ENCODE measurements at places on chromosomes 16 and 17. TPM values are rescaled to one million over a fixed set of nuclear protein-coding genes. Genes with fewer than 3 reads are reported as not detected.

MYO15A gene
- 0.25 TPM for total RNA-seq

PIPOX gene
- total RNA-seq: not detected

EZH1 gene
- 22.5 TPM for total RNA-seq

DNA sequence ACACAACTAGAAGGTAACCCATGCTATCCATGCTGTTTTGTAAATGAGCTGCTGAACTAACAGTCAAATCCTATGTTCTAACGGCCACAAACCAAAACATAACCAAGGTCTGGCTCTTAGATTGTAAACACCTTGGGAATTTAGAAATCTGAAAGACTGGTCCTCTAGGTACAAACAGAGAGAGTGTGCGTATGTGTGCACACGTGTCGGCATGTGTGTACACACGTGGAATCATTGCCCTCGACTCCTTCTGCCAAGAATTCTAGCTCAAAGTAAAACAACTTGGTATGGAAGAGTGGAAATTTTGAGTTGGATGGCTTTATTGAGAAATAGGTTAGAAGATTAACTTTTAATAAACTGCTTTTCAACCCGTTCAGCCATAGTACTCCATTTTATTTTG lies 18.1 kb upstream of the GHDC start:
- no peak overlapping the region for H3K4me3 ChIP-seq
- H3K27me3 ChIP-seq: no peaks in the 10 kb centered on the region
- H3K4me1 ChIP-seq: no peaks in the 10 kb centered on the region
- H3K36me3 ChIP-seq: peaks cover 16% of the 10 kb centered on the region

DNA sequence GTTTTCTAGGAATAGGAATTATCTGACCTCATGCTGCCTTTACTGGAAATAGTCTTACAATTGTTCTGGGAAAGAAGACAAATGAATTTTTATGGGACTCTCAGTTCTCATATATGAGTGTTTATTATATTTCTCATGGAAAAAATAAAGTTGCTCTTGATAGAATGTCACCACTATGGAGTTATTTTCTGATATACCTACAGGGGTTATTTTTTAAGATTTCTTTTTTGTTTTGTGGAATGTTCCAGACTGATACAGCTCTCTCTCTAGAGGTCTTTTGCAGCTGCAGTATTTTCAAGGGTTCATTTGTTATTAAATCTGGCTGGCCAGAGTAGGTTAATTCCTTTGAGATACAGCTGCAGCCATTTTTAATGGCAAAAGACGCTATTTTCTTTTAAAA lies 100.7 kb downstream of the ABCA8 start:
- DNase-seq: no peak
- no peak overlapping the region for H3K4me3 ChIP-seq
- peaks cover 5% of the 10 kb centered on the region for H3K27me3 ChIP-seq
- H3K27ac ChIP-seq: no peak overlapping the region

DNA sequence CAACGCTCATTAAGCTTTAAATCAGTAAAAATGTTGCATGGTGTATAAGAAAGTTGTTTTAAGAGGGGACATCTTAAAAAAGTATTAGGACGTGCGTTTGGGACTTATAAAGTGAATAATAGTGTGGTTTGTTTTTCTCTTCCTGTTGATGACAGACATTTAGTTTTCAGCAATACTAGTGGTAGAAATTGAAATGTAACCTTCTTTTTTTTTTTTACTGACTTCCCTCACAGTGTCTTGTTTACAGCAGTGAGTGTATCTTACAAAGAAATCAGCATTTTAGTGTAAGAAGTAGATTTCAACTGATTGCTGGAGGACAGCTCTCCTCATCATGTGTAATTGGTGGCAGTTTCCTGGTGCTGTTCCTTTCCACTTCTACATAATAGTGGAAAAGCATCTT lies 39.6 kb downstream of the CYLD start:
- no peak overlapping the region for H3K27ac ChIP-seq
- H3K4me1 ChIP-seq: no peaks in the 10 kb centered on the region
- H3K36me3 ChIP-seq: peaks cover 43% of the 10 kb centered on the region
- no peak overlapping the region for H3K4me3 ChIP-seq

- DNase-seq: no peak
- H3K27ac ChIP-seq: no peak overlapping the region
- no peaks in the 10 kb centered on the region for H3K36me3 ChIP-seq
These were observed 7.8 kb downstream of the CA4 start for GRCh38 chr17:60157487-60158040.

GRCh38 chr16:12276576-12276975 lies 300.0 kb downstream of the SNX29 start:
- no peak overlapping the region for H3K4me3 ChIP-seq
- H3K36me3 ChIP-seq: no peaks in the 10 kb centered on the region
- H3K4me1 ChIP-seq: no peaks in the 10 kb centered on the region

GRCh38 chr17:53141731-53142130 lies 681.0 kb upstream of the KIF2B start:
- H3K27ac ChIP-seq: no peak overlapping the region
- H3K27me3 ChIP-seq: no peaks in the 10 kb centered on the region
- no peak overlapping the region for H3K4me3 ChIP-seq
- no peak for DNase-seq
- no peaks in the 10 kb centered on the region for H3K36me3 ChIP-seq
- H3K4me1 ChIP-seq: no peaks in the 10 kb centered on the region
